ENCODE measurements at places on chromosomes 7 and 10. TPM values are rescaled to one million over a fixed set of nuclear protein-coding genes. Genes with fewer than 3 reads are reported as not detected.

The ZYX gene
- total RNA-seq, result 86.7 TPM

The LIPK gene
- total RNA-seq, result not detected

The TFPI2 gene
- 1,118 TPM for total RNA-seq

The LRRC17 gene
- 5.7 TPM for total RNA-seq

Measured in placental pericyte (primary cell).